ENCODE measurements at places on chromosomes 2 and 18. TPM values are rescaled to one million over a fixed set of nuclear protein-coding genes. Genes with fewer than 3 reads are reported as not detected.
A peak's percentile ranks its signal among the peaks of the same experiment; 100 is the strongest.

DNA sequence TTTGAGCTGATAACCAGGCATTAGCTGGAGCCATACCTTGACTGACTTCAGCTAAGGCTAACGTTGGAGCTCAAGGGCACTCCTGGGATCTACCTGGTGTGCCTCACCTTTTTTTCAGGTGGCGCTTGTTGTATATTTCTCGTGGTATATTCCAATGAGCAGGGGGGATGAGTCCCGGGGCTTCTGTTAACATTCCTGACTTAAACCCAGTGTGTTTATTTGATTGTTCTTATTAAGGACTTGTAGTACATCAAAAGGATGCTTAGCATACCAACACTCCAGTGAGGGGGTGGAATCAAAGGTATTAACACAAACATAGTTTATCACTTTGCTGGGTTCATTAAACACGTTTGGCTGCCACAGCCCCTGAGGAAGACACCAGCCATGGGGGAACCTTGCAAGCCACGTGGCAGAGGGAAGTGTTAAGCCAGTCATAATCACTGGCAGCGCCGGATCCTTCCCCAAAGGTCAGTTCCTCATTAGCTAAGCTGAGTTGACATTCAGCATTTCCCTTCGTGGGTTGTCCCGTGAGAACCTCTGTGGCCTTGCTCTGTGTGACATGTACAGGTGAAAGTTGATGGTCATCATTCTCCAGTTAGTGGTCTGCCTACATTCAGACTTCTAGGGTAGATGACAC lies 119.5 kb upstream of the MCFD2 start:
- H3K27ac ChIP-seq, result peak overlapping the region; percentile 88
- H3K27me3 ChIP-seq, result no peaks in the 10 kb centered on the region
- no peaks in the 10 kb centered on the region for H3K36me3 ChIP-seq
- DNase-seq, result peak; percentile 77
- H3K4me3 ChIP-seq, result no peak overlapping the region

DNA sequence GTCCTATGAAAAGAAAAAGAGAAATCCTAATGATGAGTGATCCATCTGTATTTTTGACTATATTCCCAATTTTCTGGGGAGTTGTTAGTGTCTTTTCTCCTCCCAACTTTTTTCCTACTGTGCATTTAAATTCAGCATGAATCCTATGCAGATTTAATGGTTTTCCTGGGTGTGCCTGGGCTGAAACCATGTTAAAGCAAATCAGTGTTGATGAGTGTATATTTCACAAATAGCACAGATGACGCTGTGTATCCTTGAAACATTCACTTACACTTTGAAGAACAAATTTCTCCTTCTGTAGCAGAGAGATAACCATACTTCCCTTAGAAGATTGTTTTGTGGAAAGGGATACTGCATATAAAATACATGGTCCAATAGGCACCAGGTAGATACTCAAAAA lies 114.3 kb downstream of the TRIB2 start:
- no peaks in the 10 kb centered on the region for H3K36me3 ChIP-seq
- no peak overlapping the region for H3K4me3 ChIP-seq
- no peak for DNase-seq
- no peak overlapping the region for H3K27ac ChIP-seq
- H3K4me1 ChIP-seq, result peaks cover 9% of the 10 kb centered on the region

SIX2 gene
- polyA plus RNA-seq, result 2.0 TPM

GRCh38 chr2:197805715-197806633 lies 1.6 kb downstream of the PLCL1 start:
- H3K36me3 ChIP-seq, result no peaks in the 10 kb centered on the region
- H3K27me3 ChIP-seq, result no peaks in the 10 kb centered on the region
- DNase-seq, result no peak
- peak overlapping the region; percentile 81 for H3K4me3 ChIP-seq
- H3K4me1 ChIP-seq, result peaks cover 44% of the 10 kb centered on the region

DNA sequence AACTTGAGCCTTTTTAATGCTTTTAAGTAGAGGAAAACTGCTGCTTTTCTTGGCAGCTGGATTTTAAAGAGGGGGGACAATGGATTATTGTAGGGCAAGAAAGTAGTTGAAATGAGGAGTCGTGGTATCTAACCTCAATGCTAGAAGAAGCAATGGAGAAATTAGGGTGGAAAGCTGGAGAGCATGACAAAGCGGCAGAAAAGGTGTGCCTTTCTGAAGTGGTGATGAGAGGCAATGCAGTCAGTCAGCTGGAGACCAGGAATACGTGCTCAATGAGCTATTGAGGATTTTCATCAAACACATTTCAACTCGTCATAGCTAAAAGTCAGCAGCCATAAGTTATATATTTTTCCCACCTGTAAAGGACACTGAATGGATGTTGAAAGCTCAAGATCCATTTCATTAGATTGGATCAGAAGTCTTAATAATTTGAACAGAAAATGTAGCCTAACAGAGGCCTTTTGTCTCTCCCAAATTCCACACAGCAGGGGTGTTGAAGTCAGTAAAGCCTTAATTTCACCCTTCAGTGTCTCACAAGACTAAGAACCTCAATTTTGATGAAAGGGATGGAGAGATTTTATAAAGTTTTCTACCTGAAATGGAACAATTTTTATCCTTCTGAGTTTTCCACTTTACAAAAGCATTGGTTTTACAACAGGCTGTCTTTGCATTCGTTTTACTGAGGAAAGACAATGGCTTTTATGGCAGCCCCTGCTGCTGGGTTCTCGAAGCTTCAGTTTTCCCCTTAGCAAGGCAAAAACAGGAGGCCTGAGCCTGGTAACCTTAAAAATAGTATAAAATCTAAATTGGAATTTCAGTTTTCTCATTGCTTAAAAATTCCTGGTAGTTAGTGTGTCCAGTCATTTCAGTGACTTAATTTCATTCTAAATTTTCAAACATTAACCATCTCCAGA lies 131.1 kb downstream of the CCDC102B start:
- H3K27ac ChIP-seq, result no peak overlapping the region
- no peaks in the 10 kb centered on the region for H3K27me3 ChIP-seq
- no peak for DNase-seq
- H3K36me3 ChIP-seq, result no peaks in the 10 kb centered on the region
